ENCODE measurements at places on chromosomes 1 and 21.

DNA sequence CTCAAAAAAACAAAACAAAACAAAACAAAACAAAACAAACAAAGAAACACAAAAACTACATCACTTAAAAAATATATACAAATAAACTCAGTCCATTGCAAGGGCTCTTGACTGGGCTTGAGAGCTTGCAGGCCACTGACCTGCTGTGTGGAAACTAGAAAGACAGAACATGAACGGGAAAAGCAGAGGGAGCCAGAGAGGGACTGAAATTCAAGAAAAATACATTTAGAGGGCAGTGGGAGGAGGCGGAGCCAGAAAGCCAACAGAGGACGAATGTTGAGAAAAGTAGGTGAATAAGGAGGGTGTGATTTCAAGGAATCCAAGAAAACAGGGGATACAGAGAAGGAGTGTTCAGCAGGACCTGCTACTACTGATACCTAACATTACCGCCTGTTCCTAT, 41.4 kb upstream of the PLA2G2C start:
- no peak for DNase-seq

GRCh38 chr1:245589906-245590305, 435.1 kb downstream of the KIF26B start:
- no peak for DNase-seq

- DNase-seq = no peak
These were observed 334.3 kb downstream of the NCAM2 start for GRCh38 chr21:21332492-21332891.

DNA sequence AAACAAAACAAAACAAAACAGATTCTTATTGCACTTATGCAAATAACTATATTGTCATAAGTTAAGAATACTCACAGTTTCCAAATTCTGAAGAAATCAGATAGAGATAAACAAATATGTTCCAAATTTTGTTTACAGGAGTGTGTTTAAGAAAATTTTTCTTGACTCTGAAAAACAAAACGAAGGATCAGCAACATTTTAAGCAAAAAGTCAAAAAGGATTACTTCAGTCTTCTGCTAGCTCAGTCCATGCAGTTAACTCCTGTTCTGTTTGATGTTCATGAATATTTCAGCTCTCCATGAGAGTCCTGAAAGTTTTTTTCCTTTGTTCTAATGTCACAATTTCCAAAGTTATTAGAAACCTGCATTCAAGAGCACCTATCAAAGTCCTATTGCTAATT, 33.2 kb upstream of the KLF18 start:
- no peak for DNase-seq

DNA sequence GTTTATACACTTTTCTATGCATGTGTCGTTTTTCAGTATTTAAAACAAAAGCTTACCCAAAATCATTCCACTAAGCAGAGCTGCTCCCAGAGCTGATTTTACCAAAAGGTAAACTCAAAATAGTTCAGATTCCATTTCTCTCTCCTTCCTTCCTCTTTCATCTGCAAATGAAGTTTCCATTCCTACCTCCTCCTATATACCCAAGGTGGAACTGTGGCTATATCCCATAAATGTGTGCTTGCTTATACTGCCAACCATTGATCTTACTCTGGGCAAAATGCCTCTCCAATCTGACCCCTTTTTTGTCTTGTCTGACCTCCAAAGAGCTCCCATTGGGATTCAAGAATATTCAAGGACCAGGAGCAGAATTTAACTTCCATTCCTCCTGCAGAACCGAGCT, 9.5 kb downstream of the OLFML2B start:
- DNase-seq = no peak

GRCh38 chr1:87325982-87326738, 2.5 kb upstream of the LMO4 start:
- no peak for DNase-seq

- no peak for DNase-seq
These were observed 26.9 kb upstream of the SLC44A3 start for GRCh38 chr1:94793296-94793656.

- no peak for DNase-seq
These were observed 7.5 kb upstream of the CYP4A11 start for GRCh38 chr1:46948629-46949416.

Data from breast epithelium (tissue), 4 donors.